ENCODE measurements at places on chromosomes 4 and X.

DNA sequence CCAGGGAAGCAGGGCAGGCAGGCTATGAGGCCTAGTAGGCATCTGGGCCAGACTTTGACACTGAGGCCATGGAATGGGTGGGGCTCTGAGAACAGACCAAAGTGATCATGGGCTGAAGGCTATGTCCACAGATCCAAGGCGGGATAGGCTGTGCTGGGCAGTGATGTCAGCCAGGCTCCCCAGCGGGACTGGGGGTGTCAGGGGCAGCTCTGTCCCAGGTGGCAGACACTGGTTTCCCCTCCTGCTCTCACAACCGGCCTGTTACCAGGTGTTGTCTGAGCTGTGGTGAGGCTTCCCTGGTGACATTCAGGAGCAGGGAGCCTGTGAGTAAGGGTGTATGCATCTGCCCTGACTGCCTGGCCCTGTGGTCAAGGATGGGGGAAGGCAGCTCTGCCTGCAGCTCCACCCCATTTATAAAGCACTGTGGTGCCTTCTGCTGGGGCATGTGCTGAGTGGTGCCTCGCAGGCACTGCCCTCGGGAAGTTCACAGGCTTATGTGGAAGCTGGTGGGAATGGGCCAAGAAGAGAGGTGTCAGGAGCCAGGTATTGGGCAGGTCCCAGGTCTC, 2.9 kb downstream of the IL9R start:
- DNase-seq, result no peak

GRCh38 chrX:47772764-47773163, 63.9 kb upstream of the ZNF81 start:
- no peak for DNase-seq

- no peak for DNase-seq
Measured at GRCh38 chr4:37973441-37973840, 13.2 kb downstream of the PTTG2 start.

GRCh38 chr4:107035819-107036583, at the start of gene DKK2:
Gene DKK2, minus strand, starts transcription at chr4:107036313. Its CDS starts 722 bp downstream, at chr4:107035591.
- DNase-seq, result no peak

DNA sequence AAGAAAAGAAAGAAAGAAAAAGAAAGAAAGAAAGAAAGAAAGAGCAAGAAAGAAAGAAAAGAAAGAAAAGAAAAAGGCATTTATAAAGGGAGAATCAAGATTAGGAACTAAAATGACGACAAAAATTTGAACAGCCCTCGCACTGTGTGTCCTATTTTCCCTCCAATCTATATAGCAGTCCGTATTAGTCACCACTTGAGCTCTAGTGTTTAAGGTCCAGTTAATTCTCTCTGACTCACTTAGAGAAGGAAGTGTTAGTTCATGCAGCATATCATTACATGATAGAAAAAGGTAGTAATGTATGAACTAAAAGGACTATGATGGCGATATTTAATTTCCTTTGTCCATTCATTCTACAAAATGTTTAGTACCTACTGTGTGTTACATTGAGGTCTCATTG, 122.7 kb downstream of the CBLL2 start:
- DNase-seq, result no peak

All from DMS153 (cell line).